ENCODE measurements at places on chromosomes 11 and 22.
A peak's percentile ranks its signal among the peaks of the same experiment; 100 is the strongest.

DNA sequence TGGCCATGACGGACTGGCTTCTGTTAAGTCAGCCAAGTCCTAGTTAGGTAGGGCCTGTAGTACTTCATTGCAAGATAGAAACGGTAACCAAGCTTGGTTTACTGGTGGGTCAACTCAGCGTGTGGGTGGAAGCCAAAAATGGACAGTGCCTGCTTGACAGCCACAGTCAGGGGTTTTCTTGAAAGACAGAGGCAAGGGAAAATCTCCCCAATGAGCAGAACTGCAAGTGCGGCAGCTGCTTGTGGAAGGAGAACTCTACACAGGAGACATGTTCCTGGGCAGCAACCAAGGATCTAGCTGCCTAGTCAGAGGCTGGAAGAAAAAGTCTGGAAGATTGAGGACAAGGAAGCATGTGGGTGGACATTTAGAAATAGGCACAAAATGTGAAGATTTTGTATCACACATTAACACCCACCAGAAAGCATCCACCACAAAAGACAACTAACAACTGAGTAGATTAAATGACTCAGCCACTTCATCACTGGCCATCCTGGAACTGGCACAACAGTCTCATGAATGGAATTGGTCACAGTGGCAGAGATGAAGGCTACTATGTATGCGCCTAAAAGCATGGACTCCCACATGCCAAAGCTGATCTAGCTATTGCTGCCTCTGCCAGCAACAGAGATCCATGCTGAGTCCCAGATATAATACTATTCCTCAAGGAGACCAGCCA, 40.9 kb upstream of the SCUBE2 start:
- no peak for DNase-seq

GRCh38 chr11:57868491-57868890, 106.9 kb downstream of the CTNND1 start:
- DNase-seq = no peak

GRCh38 chr11:12173111-12173510, 62.7 kb downstream of the MICAL2 start:
- DNase-seq = no peak

GRCh38 chr11:65851083-65851579, 6.8 kb downstream of the CFL1 start:
- DNase-seq = peak; percentile 29

DNA sequence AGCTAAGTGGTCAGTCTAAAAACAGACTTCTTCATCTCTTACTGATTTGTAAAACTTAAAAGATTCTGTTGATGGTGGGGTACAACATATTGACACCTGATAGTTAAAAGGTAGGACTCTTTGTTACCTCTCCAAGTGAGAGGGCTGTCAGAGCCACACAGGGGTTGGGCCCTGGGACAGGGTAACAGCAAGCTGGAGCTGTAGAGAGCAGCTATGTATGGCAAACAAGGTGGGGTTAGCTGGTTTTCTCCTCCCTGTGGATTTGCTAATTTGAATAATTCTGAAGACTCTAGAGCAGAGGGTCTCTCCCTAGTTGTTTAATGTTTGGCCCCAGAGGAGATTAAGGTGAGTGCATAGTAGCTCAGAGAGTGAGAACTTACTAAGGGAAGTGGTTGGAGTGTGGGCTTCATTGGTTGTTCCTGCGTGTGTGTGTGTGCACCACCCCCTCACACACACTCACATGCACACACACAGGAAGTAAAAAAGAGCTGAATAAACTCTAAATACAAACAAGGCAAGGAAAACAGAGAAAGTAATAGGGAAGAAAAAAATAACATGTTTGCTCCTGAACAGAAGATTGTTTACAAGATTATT, 9.2 kb upstream of the GAS2 start:
- DNase-seq = no peak

GRCh38 chr22:25840167-25840566, 98.2 kb downstream of the MYO18B start:
- no peak for DNase-seq

- DNase-seq = no peak
Observed at GRCh38 chr11:84837402-84838069, 789.6 kb downstream of the DLG2 start.

GRCh38 chr11:118214210-118214914, 10.4 kb downstream of the JAML start:
- no peak for DNase-seq

DNA sequence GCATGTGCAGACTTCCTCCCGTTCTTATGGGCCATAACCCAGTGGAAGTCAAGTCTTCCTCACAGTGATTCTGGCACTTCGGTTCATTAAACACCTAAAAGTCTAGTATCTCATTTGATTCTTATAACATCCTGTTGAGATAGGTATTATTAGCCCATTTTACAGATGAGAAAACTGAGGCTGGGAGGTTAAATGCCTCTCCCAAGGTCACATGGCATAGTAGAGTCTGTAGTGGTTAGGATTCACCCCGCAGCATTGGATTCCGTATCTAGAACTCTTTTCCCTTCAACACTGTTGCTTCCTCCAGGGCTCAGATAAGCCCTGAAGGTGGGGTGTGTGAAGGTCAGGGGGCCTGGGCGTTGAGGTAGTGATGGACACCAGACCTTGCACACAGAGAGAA, 3.4 kb downstream of the GPHA2 start:
- DNase-seq = no peak

GRCh38 chr11:7630002-7630401, 43.3 kb downstream of the CYB5R2 start:
- no peak for DNase-seq

DNA sequence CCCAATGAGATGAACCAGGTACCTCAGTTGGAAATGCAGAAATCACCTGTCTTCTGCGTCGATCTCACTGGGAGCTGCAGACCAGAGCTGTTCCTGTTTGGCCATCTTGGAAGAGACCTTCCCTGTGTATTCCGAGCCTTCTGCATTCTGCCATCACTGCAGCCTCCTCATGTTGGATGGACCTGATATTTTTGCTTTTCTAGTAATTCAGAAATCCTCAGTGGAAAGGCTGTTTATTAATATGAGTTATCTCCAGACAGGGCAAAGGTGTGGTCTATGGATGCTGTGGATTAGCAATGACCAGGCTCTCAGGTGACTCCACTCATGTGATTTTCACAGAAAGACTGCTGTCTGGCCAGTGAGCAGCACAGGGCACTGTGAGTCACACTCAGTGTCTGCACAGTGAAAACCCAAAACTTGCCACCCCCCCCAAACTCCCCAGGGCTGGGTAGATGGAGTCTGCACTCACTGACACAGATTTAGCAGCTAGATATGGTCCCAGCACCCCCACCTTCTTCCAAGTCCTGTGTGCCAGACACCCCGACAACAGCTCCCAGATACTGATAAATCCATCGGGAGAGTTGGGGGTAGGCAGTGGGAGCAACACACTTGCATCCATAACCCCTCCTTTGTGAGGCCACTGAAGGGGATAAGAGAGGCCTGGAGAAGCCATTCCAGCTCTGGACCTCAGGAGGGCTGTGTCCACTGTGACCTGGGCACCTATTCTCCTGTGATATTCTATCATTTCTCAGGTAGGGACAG, 75.2 kb upstream of the TOP3B start:
- DNase-seq = no peak

- DNase-seq = no peak
Observed at GRCh38 chr11:86625981-86626380, 46.4 kb downstream of the ME3 start.

DNA sequence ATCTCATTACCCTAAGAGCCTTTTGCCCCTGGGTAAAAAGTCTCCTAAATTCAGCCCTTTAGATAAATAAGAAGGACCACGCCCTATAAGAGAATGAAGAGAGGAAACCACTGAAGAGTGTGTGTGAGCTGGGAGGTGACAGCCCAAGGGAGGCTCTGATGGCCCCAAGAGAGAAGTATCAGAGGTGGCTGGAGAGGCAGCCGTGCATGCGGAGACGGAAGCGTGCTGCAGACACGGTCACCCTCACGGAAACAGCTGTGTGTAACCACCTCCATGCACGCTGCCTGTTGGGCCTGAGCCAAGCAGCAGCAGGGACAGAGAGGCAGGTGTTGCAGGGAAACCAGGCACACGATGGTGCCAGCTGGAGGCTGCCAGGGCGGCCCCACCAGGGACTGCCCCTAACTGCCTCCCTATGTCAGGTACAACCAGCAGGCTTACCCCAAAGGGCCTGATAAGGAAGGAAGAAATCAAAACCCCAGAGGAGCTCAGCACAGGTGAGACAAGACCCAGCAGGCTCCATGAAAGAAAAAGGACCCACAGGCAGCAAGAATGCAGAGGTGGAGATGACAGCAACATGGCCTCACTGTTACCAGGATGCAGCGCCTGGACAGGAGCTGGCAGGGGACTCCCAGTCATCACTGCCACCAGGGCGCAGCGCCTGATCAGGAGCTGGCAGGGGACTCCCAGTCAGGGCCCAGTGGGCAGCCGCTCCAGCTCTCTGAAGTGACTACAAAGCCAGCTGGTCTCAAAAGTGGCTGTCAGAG, 7.8 kb downstream of the LARGE2 start:
- DNase-seq = no peak

GRCh38 chr11:48001438-48002021, 21.2 kb downstream of the PTPRJ start:
- DNase-seq = peak; percentile 80

- peak; percentile 89 for DNase-seq
Observed at GRCh38 chr11:125626288-125626950, 1.5 kb downstream of the CHEK1 start.

DNA sequence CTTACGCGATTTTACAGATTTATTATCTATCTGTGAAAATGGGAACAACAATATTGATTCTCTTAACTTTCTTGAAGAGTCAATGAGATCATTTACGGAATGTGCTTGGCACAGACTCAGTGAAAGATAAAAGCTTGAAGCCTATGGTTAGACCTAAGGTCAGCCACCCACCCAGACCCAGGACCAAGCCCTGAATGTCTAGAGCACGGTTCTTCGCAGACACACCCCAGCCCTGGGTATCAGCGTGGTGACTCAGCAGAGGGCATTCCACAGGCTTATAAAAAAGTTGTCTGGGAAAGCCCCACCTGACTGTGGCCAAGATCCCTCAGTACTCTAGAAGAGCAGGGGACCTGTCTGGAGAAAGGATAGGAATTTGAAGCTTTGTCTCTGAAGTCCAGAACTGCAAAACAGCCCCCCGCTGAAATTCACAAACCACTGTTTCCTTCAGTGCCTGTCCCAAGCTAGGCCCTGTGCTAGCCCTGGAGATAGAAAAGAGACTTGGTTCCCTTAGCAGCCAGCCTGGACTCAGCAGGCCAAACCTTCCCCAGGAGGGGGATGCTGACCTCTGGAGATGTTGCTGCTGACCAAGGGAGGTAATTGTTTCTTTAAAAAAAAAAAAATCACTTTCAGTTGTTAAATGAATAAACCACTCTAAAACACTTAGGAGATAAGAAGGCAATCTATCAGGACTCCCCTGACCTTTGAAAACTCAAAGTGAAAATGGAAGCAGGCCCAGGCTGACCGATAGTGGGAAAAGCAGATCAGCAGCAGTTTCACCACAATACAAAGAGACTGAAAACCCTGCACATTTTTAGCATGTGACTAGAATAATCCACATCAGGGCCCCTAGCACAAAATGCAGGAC, 114.0 kb downstream of the ABTB2 start:
- DNase-seq = peak; percentile 90

- no peak for DNase-seq
Observed at GRCh38 chr11:28713850-28714249, 605.7 kb downstream of the METTL15 start.

- no peak for DNase-seq
Observed at GRCh38 chr22:42299586-42300258, 29.3 kb upstream of the TCF20 start.

- no peak for DNase-seq
Observed at GRCh38 chr11:81946831-81947230, 786.8 kb downstream of the FAM181B start.

- DNase-seq = no peak
Observed at GRCh38 chr11:2776351-2777061, 76.7 kb upstream of the KCNQ1OT1 start.

DNA sequence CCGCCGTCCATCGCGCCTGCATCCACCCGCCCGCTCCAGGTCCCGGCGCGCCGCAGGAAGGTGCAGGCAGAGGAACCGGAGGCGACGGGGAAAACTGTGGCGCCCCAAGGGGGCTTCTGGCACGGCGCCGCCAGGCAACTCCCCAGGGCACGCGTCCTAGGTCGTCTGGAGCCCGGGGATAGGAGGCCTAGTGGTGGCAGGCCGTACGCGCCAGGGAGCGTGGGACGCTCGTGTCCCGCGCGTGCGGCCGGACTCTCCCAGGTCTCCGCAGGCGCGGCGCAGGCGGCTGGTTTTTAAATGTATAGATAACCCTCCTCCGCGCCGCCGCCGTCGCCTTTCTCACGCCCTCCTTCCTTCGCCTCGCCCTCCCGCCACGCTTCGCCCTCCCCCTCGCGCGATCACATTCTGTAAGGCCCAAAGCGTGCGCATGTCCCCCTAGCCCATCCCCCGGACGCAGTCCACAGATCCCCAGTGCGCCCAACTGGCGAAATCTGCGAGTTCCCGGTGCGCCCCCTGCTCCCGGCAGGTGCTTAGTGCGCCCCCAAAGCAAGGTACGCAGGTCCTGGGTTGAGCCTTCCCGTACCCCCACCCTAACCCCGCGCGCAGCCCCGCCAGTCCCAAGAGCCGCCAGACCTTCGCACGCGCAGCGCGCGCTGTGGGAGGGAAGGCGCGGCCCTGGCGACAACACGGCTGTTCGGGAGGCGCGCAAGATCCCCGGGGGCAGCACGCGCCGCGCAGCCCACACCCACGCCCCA, at the start of gene ASCL2:
TSS of gene ASCL2 (minus strand) at position 267 of the 755 bp plus-strand sequence. CDS start at position 11, 256 bp downstream.
- no peak for DNase-seq

- no peak for DNase-seq
Observed at GRCh38 chr11:15927196-15927863, 429.0 kb downstream of the SOX6 start.

DNA sequence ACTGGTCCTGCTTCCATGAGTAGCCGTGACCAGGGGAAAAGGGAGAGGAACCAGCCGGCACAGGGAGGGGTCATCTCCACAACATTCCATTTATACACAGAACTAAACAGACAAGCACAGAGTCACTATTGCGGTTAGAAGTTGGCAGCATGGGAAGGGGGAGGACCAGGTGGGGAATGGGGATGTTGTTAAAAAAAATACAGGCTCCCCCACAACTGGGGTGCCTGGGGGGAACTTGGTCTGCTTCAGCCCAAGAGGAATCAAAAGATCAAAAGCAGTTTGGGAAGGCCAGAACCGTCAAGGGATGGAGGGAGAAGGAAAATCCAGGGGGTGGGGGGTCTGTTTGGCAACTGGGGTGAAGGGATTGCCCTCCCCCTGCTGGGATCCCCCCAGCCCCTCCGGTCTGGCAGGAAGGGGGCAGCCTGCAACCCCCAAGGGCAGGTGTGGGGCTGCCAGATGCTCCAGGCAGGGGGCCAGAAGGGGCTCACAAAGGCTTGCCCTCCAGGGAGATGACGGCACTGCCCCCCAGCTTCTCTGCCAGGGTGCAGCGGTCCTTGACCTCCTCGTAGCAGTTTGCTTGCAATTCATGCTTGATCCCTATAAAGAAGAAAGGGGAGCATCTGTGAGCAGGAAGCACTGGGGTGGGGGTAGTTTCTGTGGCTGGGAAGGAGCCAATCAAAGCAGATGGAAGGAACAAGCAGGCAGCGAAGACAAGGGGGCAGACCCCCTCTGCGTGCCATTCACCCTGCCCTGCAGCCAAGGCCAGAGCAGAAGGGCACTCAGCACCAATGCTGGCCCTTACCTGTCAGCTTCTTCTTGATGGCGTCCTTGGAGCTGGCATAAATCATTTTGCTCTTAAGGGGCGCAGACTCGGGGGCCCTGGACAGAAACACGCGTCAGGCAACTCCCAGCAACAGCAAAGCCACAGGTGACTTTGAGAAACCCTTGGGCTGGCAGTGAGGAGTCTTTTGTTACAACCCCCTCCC, 2.8 kb downstream of the CFL1 start:
- no peak for DNase-seq
